HT1080 (cell line): ENCODE measurements at places on chromosomes 6 and 20.

- peak; percentile 44 for DNase-seq
Measured at GRCh38 chr6:152338335-152339125, 298.6 kb downstream of the SYNE1 start.

DNA sequence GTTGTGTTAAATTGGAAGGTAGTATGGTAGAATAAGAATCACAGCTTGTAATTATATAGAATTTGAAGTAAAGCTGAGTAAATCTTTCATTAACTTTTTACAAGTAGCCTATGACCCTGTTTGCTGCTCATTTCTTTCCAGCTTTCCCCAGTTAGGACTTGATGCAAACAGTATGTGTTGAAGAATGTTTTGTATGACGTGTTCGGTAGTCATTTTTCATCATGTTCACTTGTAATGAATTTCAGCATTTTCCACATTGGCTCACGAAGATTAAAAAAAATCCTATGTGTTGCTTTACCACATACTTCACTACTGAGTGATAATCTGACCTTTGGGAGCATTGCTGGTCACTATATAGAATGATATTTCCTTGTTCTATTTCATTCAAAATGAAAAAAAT is 162.4 kb downstream of the CDKAL1 start:
- DNase-seq = no peak

GRCh38 chr20:11170025-11170424 is 496.2 kb upstream of the JAG1 start:
- DNase-seq = no peak

- DNase-seq = peak; percentile 56
Measured at GRCh38 chr6:2103765-2104523, 141.5 kb downstream of the GMDS start.

- no peak for DNase-seq
Measured at GRCh38 chr20:37673444-37673843, 20.4 kb upstream of the CTNNBL1 start.

DNA sequence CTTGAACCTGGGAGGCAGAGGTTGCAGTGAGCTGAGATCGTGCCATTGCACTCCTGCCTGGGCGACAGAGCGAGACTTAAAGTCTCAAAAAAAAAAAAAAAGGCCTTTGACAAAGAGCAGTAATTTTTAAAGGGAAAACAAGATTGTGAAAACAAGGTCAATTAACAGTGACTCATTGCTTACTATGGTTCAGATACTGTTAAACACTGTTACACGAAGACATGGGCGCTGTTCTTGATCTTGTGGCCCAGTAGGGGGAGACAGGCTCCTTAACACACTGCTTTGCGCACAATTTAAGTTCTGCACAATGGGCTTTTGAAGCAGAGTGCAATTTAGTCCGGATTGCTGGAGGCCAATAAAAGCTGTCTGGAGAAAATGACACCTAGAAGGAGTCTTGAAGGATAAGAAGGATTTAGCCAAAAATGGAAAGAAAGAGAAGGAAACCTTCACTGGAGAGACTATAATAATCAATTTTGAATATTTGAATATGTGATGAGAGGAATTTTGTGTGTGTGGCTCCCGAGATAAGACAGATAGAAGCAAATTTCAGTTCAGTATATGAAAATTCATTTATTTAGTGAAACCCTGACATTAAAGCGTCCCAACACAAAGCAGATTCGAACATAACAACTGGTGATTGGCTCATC is 6.0 kb upstream of the LATS1 start:
- peak; percentile 45 for DNase-seq

DNA sequence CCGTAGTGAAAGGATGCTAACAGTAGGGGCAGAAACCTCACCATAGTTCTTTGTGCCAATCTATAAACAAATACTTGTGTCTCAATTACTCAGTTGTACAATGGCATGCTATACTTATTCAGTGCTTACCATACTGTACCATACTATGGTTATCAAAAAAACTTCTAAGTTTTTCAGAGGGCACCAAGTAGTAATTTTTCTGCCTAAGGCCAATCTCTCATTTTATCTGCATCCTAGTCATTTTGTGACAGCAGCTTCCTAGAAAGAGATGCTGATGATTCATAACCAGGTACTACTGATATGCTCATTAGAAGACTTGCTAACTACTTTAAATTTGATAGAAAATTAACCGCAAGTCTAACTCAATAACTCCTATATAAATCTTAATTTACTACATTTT is 42.9 kb downstream of the TMEM244 start:
- DNase-seq = no peak

DNA sequence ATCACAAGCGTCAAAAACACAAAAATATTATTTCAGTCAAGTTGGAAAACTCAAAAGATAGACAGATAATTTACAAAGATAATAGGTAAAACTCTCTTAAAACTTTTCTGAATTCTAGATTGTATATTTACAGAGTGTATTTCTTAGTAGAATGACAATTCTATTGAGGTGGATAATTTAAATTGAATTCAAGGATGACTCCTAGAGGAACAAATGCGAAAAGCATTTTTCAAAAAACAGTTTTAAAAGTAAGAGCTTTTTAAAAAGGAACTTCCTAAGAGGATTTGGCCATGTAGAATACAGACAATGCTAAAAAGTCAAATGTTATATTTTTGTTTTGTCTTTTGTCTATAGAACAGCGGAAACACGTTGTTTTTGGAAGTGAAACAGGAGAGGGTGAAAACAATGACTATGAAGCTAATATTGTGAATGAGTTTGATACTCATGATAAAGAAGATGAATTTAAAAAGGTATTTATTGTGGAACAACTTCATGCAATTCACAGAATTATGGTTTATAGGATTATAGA is 90.1 kb downstream of the DNAH8 start:
- DNase-seq = no peak

DNA sequence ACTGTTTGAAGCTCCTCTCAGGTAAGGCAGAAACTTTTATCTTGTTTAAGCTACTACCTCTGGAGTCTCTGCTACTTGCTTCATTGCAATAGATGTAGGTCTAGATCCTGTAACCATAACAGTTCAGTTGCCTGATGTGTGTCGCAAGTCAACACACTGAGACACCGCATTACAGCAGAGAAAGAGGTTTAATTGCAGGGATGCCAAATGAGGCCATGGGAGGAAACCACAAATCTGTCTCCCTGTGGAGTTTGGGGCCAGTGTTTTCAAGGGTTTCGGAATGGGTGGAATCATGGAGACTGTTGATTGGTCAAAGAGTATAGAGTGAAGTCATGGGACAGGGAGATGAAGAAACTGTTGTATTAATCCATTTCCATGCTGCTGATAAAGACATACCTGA is 57.1 kb upstream of the RBM24 start:
- no peak for DNase-seq

- DNase-seq = no peak
Measured at GRCh38 chr6:170047823-170048222, 243.1 kb downstream of the DLL1 start.

DNA sequence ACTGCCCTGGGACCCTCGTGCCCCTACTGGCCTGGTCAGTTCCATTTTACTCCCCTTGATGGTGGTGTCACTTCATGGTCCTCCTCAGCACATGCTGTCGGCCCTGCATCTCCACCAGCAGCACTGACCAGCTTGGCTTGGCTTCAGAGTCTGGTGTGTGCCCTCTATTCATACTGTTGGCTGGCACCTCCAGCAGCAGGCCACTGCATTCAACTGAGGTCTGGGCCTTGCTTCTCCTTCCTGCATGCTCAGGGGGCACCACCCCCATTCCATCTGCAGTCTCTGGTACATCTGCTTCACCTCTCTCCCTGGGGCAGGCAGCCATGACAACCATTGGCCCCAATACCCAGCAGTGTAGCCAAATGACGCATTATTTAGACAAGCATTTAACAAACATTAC is 155.9 kb downstream of the SLC24A3 start:
- DNase-seq = no peak

DNA sequence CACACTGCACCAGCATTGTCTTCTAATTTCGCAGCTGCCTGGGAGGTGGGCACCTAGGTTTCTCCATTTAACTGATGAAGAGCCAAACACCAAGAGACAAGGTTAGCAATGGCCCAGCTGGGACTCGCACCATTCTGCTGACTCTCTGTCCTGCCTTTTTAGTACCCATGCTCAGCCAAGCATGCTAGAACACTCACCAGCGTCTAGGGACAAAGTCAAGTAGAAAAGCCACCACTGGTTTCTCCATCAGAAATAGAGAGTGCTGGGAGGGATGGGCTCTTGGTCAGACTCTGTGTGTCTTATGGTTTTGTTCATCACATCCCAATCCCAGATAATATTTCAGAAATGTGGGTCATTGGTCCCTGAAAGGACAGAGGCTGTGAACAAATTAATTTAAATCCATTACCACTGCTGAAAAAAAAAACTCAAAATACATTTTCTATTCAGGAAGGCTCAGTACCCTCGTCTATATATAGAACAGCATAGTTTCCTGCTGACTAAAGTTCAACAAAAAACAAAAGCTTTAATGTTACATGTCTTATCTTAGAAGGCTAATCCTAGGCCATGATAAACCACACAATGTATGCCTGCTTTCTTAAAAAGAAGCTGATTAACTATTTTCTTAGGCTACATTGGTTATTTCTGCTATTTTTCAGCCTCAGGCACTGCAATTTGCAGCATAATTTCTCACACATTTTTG is 111.0 kb downstream of the TBC1D7 start:
- peak; percentile 56 for DNase-seq

DNA sequence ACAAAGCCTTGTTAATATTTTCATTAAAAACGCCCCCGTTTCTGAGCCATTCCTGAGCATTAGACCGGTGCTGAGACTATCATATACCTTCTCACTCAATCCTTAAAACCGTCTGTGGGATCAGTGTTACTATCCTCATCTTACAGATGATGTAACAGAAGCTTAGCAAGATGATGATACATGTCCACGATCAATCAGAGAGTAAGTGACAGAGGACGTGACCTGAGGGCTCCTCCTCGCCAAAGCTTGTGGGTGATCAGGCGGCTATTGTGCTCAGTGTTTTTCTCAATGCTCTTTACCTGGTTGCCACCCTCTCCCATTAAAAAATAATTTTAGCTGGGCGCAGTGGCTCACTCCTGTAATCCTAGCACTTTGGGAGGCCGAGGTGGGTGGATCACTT is 113.1 kb downstream of the MTHFD1L start:
- DNase-seq = no peak

GRCh38 chr20:32709632-32710121 is 33.6 kb downstream of the COMMD7 start:
- no peak for DNase-seq

DNA sequence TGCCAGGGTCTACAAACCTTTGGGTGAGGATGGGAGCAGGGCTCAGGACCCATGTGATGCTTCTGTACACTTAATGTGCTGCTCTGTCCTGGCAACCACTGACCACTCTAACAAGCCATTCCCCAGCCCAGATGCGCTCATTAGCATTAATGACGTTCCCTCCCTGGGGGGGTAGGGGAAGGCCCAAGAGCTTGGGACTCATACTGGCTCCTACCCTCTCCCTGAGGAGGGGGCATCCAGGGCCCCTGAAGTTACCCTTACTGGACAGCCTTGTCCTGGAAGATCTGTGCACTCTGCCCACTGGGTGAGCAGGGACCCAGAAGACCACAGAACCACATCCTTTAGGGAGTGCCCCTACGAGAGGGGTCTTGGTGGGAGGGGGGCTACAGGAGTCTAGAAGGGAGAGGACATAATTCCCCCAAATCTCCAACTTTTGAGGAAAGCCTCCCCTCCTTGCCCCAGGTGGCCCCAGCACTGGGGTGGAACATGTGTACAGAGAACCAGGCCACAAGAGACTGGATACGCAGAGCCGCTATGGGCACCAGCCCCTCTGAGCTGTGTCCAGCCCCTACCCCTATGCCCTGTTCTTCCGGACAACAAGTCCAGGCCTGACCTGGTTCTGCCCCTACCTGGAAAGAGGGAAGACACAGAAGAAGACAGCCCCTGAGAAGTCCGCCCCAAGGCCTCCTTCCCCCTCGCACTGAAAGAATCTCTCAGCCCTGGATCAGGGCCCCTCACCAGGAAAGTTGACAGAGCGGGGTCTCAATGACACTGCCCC is 1.4 kb downstream of the TEAD3 start:
- DNase-seq = no peak

GRCh38 chr6:65117817-65118409 is 589.1 kb downstream of the EYS start:
- no peak for DNase-seq

GRCh38 chr20:52978851-52979250 is 6.7 kb downstream of the TSHZ2 start:
- DNase-seq = no peak

DNA sequence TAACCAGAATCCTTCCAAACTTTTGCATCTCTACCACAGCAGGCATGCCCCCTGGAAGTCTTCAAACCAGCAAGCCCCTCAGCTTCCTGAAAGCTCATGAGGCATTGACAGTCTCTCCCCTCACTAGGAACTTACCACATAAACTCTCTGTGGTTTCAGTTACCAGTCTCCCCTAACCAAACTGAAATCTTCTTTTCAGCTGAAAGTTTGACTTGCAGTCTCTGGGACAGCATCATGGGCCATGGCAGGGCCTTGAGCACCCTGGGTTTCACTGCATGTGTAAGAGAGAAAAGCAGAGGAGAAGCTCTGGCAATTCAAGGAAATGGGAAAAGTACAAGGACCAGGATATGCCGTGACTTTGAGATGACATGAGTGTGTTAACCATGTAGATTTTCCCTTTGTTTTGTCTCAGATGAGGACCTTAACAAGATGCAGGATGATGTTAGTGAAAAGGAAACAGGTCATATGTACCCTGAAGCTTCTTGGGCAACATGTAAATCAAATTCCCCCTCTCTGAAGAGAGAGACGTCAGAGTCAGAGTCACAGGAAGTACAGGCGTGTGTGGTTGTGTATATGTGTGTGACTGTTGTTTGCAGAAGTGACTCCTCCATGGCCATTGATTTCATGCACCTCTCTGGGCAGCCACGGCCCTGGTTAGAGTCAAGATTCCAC is 106.3 kb downstream of the TNFRSF21 start:
- peak; percentile 31 for DNase-seq

DNA sequence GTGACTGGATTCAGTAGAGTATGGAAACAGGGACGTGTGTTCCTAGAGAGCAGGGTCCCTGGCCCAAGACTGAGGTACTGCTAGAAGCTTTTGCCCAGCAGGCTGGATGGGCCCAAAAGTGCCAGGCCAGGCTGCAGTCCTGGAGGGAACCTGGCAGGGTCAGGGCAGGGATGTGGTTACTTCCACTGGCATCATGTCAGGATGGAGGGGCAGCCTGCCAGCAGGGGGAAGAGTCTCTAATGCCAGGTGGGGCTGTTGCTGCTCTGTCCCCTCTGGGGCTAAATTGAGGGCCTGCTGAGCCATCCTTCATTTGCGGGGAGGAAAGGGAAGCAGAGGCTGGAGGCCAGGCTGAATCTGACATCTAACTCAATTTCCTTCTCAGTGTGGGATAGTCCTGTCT is 17.2 kb downstream of the ZDHHC14 start:
- DNase-seq = no peak

DNA sequence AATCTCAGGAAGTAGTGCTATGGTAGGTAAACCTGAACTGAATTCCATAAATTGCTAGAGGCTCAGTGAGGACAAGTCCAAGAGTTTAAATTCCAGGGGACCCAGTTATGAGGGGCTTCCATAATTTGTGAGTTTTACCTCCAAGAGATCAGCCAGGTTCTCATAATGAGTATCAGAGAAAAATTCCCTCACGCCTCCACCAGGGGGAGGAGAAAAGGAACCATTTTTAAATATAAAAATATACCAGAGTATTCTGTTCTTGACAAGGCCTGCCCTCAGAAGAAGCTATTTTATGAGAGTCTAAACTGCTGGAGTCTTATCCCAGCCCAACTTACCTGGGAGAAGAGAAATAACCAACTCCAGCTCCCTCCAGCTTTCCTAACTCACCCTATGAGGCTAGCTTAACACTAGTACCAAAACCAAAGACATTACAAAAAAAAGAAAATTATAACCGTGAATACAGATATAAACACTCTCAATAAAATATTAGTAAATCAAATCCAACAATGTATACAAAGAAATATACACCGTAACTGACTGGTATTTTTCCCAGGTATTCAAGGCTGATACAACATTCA is 158.7 kb downstream of the TFAP2A start:
- DNase-seq = no peak

- DNase-seq = no peak
Measured at GRCh38 chr6:18314317-18314997, 50.1 kb upstream of the DEK start.
